ENCODE measurements at places on chromosomes 2 and 18.

GRCh38 chr2:106080959-106081358 lies 113.1 kb downstream of the UXS1 start:
- DNase-seq: no peak

- no peak for DNase-seq
Observed at GRCh38 chr2:85330839-85331636, 3.2 kb upstream of the TGOLN2 start.

DNA sequence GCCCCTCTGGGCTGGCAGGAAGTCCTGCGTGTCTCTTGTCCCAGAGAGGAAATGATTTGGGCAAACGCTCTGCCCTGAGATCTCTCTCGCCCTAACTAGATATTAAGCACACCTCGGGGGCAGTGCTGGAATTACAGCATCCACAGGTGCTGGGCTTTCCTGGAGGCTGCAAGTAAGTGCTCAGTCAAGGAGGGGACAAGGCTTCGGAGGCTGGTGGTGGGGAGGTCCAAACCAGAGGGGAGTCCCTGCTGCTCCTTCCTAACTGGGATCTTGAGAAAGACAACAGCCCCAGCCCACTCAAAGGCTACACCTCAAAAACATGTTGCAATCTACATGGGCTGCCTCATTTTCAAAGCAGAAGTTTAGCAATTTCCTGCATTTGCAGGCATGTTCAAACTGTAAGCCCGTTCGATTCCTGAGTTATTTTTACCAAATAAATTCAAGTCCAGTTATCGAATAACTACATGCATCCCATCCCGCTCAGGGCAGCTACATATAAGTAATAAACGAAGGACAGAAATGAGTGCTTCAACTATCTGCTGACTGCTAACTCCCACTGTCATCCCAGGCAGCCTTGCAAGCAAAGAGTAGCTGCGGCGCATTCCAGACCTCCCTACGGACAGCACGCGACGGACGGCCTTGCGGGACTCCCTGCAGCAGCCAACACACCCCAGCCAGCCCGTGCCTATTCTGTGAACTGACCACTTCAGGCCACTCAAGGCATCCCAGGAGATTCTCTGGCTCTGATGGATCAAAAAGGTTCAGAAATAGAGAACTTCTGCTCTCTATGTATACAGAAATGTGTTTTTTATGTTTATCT lies 27.5 kb downstream of the ZNF516 start:
- DNase-seq: no peak

DNA sequence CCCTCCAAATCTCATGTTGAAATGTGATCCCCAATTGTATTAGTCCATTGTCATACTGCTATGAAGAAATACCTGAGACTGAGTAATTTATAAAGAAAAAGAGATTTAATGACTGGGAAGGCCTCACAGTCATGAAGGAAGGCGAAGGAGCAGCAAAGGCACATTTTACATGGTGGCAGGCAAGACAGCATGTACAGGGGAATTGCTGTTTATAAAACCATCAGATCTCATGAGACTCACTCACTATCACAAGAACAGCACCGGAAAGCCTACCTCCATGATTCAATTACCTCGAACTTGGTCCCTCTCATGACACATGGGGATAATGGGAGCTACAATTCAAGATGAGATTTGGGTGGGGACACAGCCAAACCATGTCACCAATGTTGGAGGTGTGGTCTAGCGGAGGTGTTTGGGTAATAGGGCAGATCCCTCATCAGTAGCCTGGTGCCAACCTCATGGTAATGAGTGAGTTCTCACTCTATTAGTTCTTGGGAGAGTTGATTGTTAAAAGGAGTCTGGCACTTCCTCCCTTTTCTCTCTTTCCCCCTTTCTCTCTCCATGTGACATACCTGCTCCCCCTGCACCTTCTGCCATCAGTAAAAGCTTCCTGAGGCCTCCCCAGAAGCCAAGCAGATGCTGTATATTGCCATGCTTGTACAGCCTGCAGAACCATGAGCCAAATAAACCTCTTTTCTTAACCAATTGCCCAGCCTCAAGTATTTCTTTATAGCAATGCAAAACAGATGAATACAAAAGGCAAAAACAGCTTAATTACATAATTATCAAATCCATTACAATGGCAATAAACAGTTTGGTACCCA lies 14.5 kb upstream of the FN1 start:
- DNase-seq: no peak

DNA sequence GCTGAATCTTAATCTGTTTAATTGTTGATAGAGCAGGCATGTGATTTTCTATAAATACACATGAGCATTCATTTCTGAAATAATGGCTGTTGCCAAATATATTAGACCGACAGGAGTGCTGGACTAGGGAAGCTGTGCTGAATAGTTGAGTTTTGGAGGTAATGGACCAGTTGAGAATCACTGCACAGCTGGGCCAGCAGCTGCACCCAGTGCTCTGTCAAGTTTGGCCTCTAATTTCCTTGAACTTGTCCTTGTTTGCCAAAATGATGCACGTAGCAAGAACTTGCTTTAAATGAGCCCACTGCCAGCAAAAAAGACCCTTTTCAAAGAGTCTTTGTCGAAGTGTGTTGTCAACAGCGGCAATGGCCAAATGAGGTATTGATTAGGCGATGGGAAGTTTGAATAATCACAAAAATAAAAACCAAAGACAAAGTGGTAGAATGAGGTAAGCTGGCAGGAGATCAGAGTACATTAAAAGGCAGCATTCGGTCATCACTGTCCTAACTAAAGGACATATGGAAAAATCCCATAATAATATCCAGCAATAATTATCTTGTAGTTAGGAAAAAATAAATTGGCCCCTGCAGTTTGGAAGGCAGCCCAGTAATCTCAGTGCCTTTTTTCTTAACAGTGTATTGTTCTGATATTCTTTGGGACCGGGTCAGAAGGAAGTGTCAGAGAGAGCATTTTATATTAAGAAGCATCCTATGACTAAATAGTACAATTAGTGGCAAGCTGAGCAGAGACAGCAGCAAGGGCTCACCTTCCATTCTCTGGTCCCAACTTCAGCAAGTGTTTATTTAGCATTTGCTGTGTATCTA lies 126.2 kb downstream of the RAPGEF4 start:
- no peak for DNase-seq

DNA sequence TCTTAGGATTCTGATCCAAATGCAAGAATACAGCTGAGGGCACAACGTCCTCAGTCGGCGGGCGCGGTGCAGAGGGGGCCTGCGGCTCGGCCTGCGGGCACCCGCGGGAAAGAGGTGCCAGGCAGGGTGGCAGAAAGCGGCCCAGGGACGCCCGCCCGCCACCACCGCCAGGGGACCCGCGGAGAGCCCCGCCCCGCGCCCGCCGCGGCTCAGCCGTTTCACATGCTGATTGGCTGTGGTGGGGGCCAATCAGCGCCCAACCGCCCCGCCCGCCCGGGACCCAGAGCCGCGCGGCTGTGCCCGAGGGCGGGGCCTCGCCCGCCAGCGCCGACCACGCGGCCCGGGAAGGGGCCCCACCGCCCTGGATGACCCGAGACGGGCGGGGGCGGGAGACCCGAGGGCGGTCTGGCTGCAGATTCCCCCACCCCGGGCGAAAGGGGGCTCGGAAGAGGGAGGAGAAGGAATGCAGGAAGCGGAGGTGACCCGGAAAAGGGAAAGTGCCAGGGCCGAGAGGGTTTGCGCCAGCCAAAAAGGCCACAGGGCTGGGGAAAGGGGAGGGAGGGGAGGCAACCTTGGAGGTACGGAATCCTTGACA lies 8.0 kb downstream of the IRS1 start:
- DNase-seq: peak; percentile 85

DNA sequence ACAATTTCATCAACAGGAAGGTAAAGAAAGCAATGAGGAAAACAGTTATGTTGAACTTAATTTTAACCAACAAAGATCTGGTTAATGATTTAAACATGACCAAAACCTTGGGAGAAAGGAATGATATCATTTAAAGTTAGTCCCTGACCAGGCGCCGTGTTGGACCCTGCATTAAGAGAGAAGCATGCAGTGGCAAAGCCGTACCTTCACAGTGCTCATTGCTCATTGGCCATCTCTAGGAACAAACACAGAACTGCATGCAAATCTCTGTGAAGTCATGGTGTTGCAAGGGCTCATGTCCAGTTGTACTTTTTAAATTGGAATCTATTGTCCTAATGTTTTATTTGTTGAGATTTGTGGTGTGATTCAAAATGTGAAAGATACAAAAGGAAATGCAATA lies 12.0 kb upstream of the SRBD1 start:
- DNase-seq: no peak

DNA sequence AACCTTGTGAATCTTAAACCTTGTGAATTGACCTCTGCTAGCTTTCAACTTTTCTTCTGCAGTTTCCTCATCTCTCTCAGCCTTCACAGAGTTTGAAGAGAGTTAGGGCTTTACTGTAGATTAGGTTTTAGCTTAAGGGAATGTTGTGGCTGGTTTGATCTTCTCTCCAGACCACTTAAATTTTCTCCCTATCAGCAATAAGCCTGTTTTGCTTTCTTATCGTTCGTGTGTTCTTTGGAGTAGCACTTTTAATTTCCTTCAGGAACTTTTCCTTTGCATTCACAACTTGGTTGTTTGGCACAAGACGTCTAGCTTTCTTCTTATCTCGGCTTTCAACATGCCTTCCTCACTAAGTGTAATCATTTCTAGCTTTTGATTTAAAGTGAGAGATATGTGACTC lies 2.8 kb upstream of the CDCA7 start:
- DNase-seq: peak; percentile 17

DNA sequence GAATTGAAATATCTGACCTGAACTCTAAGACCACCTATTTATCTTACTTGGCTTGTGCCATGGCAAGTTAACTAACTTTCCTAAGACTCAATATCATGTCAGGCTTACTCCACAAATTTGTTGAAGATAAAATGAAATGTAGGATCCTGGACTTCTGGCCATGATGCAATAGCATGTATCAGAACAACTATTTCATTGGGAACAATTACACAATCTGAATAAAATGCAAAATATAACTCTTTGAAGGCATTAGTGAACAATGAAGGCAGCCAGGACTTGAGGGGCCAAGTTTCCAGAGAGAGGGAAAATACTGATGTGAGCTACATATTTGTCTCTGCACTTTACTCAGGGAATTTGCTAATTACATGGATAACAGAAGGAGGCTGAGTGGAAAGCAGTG lies 476.5 kb upstream of the ACVR2A start:
- DNase-seq: no peak

GRCh38 chr2:48032765-48033164 lies 126.5 kb upstream of the FBXO11 start:
- no peak for DNase-seq

Measured in OCI-M1 (cell line).